ENCODE measurements at places on chromosomes 6 and 20.

GRCh38 chr20:42920776-42921175 is 268.9 kb downstream of the PTPRT start:
- DNase-seq: no peak

GRCh38 chr20:37369846-37370245 is 23.9 kb downstream of the SRC start:
- no peak for DNase-seq

- no peak for DNase-seq
Observed at GRCh38 chr6:161477876-161478425, 204.1 kb upstream of the AGPAT4 start.

DNA sequence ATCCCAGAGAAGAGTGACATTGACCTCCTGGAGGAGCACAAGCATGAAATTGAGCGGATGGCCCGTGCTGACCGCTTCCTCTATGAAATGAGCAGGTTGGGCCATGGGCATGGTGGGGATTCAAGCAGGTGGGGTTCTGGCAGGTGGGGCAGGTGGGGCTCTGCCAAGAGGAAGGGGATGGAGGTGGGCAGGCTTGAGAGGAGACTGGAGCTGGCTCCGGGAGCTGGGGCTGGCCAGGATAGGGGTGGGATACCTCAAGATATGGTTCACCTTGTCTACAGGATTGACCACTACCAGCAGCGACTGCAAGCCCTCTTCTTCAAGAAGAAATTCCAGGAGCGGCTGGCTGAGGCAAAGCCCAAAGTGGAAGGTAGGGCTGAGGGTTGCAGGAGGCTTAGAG is 42.9 kb downstream of the MOCS1 start:
- no peak for DNase-seq

DNA sequence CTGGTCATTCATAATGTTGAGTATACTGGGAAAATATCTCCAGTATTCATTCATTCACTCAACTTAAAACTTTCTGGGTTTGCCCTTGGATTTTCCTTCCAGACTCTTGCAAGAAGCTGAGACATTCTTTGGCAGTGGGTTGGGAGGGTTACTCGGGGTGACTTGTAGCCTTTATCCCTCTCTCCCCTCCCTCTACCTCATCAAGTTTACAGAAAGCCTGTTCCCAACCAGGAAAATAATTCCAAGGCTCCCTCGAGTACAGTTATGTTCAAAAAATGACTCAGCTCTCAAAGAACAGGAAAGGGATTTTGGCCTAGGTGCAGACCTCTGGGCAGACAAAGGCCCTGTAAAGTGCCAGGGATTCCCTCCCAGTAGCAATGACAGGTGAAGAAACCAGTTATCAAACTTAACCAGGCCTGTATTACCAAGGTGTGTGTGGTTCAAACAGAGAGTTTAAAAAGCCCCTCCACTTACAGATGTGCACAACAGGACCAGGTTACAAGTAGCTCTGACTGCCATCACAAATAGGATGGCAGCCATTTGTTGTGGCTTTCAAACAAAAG is 22.2 kb downstream of the FKBP1A start:
- DNase-seq: no peak

DNA sequence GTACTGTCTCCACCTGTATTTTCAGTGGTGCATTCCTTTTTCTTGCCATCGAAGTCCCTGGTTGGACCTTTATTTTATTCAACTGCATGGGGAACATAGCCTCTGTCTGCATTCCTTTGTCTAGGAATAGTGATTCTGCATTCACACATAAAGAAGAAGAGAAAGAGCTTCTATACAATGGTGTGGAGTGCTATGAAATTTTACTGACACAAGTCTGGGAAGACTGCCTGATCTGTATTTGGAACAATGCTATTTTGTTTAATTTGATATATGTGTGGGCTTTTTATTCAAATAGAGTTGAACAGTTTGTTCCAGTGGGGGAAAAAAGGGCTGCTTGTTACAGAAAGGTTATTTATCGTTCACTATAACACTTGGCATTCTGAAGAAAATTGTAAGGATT is 375.7 kb upstream of the POU3F2 start:
- DNase-seq: no peak

GRCh38 chr6:20055916-20056315 is 156.4 kb downstream of the MBOAT1 start:
- DNase-seq: no peak

GRCh38 chr6:43665376-43665775 is 20.5 kb downstream of the RSPH9 start:
- no peak for DNase-seq

Data from astrocyte of the cerebellum (primary cell).